ENCODE measurements at places on chromosomes 16 and 17. TPM values are rescaled to one million over a fixed set of nuclear protein-coding genes. Genes with fewer than 3 reads are reported as not detected.

DNA sequence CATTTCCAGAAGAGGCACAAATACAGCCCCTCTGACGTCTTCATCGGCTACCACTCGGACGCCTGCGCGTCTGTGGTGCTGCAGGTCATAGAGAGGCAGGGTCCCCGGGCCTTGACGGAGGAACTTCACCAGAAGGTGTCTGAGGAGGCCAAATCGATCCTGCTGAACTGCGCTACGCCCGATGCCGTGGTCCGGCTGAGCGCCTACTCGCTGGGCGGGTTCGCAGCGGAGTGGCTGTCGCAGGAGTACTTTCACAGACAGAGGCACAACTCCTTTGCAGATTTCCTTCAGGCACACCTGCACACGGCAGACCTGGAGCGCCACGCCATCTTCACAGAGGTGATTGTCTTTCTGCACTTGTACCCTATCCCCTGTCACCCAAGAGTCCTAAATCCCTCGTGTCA is 67.0 kb upstream of the ENDOV start:
- DNase-seq, result no peak

DNA sequence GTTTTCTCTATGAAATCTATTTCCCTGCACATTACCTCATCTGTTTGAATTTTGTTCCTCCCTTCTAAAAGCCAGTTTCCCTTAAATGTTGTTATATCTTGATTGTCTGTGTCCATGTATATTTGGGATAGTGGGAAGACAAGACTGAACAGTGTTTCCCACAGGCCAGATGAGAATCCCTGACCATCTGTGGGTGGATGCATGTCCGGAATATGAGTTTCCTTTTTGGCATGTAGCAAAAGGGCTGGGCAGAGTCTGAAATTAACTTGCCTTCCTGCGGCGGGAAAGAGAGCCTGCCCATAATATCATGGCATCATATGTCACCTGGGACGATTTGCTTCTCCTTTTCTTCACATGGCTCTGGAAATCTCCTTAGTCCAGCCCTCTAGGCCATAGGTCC is 385.8 kb upstream of the MAF start:
- peak; percentile 7 for DNase-seq

GRCh38 chr17:60744355-60744966 is 66.8 kb downstream of the BCAS3 start:
- peak; percentile 36 for DNase-seq

DNA sequence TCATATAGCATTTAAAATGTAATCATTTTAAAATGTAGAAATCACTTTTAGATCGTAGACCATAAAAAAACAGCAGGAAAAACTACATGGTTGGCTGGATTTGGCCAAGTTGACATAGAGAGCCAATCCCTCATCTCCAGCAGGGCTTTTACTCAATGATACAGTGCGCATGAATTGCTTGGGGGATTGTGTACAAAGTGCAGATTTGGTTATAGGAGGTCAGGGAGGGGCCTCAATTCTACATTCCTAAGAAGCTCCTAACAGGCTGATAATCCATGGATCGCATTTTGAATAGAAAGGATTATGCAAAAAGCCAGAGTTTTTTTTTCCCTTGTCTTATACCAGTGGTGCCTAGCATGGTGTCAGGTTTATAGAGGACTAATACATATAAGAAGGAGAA is 445.1 kb downstream of the MAF start:
- DNase-seq, result no peak

DNA sequence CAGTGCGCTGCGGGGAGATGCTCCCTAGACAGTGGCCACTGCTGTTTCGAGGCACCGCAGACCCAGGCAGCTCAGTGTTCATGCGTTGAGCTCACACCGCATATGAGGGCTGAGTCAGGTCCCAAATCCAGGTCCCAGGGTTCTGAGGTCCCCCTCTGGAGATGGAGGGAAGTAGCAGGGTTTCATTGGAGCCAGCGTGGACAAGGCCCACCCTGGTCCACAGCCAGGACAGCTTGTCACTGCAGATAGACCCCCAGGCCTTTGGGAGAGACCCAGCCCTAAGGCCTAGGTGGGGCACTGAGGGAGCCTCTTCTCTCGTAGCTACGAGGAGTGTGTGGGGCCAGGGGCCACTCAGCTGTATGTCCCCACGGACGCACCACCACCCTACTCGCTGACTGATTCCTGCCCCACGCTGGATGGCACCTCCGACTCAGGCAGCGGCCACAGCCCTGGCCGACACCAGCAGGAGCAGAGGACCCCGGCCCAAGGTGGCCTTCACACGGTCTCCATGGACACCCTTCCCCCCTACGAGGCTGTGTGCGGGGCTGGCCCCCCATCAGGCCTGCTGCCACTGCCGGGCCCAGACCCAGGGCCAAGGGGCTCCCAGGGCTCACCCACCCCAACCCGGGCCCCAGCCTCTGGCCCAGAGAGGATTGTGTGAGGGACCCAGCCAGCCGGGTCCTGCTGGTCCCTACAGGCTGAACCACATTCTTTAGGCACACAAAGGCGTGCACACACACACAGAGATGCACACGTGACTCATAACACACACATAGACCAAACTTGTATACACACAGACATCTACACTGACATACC is 53.4 kb downstream of the BEAN1 start:
- no peak for DNase-seq

DNA sequence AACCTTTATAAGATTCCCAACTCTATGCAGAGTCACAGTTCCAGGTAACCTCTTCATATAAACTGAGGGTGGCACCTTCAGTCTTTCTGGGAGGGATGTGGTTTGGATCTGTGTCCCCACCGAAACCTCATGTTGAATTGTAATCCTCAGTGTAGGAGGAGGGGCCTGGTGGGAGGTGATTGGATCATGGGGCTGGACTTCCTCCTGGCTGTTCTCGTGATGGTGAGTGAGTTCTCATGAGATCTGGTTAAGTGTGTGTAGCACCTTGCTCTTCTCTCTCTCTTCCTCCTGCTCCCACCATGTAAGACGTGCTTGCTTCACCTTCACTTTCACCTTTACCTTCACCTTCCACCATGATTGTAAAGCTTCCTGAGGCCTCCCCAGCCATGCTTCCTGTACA is 30.5 kb downstream of the HS3ST2 start:
- no peak for DNase-seq

GRCh38 chr16:72877374-72878028 is 170.4 kb downstream of the ZFHX3 start:
- DNase-seq, result peak; percentile 69

DNA sequence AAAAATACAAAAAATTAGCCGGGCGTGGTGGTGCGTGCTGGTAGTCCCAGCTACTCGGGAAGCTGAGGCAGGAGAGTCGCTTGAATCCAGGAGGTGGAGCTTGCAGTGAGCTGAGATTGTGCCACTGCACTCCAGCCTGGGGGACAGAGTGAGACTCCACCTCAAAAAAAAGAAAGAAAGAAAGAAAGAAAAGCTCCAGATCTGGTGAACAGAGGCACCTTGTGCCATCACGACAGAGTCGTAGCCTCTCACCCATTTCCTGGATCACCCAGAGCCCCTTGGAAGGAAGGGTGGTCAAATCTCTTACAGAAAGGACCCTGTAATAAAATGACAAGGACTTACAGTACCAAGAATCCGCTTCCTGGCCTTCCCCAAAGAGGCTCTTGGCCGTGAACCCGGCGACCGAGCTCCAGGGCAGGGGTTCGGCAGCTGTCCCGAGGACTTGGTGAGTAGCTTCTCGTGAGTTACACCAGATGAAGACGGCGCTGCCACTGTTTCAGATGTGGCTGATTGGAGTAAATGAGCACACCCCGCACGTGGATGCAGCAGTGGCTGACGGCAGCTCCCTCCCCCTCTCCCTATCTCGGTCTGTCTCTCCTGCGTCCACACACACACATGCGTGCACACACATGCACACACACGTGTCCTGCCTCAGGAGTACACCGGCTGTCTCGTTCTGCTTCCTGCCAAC is 13.5 kb downstream of the LGALS3BP start:
- peak; percentile 50 for DNase-seq

- no peak for DNase-seq
Measured at GRCh38 chr16:14121142-14121541, 50.0 kb downstream of the MRTFB start.

The PPM1E gene
- not detected for polyA plus RNA-seq

The HOXB2 gene
- 25.3 TPM for polyA plus RNA-seq

The MYCBPAP gene
- polyA plus RNA-seq, result 0.79 TPM

The CFAP52 gene
- 0.76 TPM for polyA plus RNA-seq

The TP53TG3C gene
- not detected for polyA plus RNA-seq

The WNT9B gene
- not detected for polyA plus RNA-seq
